Esophagus muscularis mucosa (tissue), 4 donors: ENCODE measurements at places on chromosomes 12 and 14. TPM values are rescaled to one million over a fixed set of nuclear protein-coding genes. Genes with fewer than 3 reads are reported as not detected.

Gene PLEKHG7
- total RNA-seq = not detected

Gene MTRFR
- 7.9 TPM for total RNA-seq

Gene PRR4
- total RNA-seq = 1.0 TPM

Gene INHBC
- total RNA-seq = not detected

Gene KRT7
- total RNA-seq = 2.4 TPM

Gene APOF
- not detected for total RNA-seq

Gene AEBP2
- total RNA-seq = 35.3 TPM
